SK-MEL-5 (cell line): ENCODE measurements at places on chromosomes 7 and 10. TPM values are rescaled to one million over a fixed set of nuclear protein-coding genes. Genes with fewer than 3 reads are reported as not detected.

Gene ARL4A
- 32.2 and 33.5 TPM in 2 replicates for total RNA-seq

Gene AFAP1L2
- 0.37 and 1.0 TPM in 2 replicates for total RNA-seq

Gene LBX1
- not detected in 2 replicates for total RNA-seq

Gene TMEM184A
- 0.16 and 0.19 TPM in 2 replicates for total RNA-seq

Gene TBX20
- 2.5 and 2.8 TPM in 2 replicates for total RNA-seq

Gene CDHR1
- total RNA-seq, result not detected in 2 replicates

Gene ENKUR
- 1.5 and 1.8 TPM in 2 replicates for total RNA-seq

Gene WNT16
- not detected in 2 replicates for total RNA-seq

Gene C7orf57
- 0.48 and 0.79 TPM in 2 replicates for total RNA-seq

DNA sequence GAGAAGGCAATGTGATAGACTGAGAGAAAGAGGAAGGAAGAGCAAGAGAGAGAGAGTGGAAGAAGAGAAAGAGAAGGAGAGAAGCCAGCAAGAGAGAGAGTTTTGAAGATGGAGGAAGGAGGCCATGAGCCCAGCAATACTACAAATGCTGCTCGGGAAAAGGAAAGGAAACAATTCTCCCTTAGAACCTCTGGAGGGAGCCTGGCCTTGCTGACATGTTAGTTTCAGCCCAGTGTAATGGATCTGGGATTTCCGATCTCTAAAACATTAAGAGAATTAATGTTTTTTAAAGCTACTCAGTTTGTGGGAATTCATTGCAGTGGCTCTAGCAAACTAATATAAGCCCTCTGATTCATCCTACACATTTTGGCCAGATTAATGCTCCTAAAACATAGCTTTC lies 206.8 kb upstream of the MTPN start:
- peak; percentile 59 for DNase-seq

- DNase-seq, result no peak
Measured at GRCh38 chr7:143245123-143245522, 18.1 kb upstream of the GSTK1 start.

- peak; percentile 2 for DNase-seq
Measured at GRCh38 chr10:7485244-7485556, 74.4 kb upstream of the SFMBT2 start.

- no peak for DNase-seq
Measured at GRCh38 chr7:129707910-129708499, 96.5 kb downstream of the NRF1 start.

- DNase-seq, result peak; percentile 76
Measured at GRCh38 chr10:117226813-117227451, 14.0 kb upstream of the SLC18A2 start.

- no peak for DNase-seq
Measured at GRCh38 chr10:92493362-92493761, 80.5 kb downstream of the IDE start.

DNA sequence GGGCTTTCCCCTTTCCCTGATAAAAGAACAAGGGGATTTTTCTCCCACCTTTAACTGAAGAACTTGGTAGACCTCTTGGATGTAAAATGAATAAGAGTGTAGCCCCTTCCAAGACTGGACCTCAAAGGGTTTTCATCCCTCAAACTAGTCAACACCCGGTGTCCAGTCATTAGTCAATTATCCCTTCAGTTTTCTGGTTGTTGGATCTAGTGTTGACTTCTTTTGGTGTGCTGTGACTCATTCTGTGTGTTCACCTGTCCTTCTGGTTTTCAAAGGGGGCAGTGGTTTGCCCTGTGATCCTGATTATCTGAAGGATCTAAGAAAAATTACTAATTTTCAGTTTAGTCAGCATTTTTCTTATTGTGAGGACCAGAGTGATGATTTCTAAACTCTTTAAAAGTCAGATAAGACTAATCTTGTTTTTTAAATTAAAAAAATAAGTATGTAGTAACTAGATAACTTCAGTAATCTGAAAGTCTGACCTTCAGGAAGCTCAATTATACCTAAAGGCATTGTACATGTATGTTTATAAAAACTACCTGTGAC lies 583.5 kb downstream of the CNTNAP2 start:
- DNase-seq, result no peak

GRCh38 chr7:86644282-86645224 lies 844 bp downstream of the GRM3 start:
- no peak for DNase-seq

DNA sequence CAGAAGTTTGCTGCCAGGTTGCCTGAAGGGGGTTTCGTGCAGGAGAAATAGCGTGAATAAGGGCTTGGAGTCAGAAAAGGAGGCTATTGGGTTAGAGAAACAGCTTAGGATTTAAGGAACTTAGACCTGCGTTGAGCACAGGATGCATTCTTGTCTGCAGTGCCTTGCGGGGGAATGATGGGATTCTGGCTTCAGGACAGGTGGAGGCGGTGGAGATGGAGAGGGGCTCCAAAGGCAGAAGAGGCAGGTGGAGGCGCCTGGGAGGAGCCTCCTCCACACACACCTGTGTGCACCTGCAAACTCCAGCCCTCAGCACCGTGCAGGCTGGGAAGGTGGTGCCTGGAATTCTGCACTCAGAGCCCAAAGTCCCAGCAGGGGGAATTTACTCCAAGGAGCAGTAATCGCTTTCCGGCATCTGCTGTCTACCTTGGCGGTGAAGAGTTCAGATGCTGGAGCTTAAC lies 1.8 kb downstream of the CLIP2 start:
- DNase-seq, result no peak

DNA sequence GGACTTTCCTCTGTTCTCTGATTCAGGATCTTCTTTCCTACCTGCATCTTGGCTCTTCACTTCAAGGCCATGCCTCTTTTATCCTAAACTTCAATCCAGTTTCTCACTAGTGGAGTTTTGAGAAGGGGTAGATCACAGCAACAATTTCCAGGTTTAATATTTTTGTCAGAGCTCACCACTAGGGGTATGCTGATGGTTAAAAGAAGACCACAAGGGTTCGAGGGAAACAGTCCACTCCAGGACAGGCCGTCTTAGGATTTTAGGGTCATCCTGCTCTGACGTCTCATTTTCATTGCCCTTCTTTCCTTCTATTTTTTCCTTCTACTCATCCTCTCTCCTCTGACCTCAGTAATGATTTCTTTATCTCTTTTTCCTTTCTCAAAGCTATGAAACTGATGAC lies 11.3 kb downstream of the STAG3 start:
- peak; percentile 37 for DNase-seq

DNA sequence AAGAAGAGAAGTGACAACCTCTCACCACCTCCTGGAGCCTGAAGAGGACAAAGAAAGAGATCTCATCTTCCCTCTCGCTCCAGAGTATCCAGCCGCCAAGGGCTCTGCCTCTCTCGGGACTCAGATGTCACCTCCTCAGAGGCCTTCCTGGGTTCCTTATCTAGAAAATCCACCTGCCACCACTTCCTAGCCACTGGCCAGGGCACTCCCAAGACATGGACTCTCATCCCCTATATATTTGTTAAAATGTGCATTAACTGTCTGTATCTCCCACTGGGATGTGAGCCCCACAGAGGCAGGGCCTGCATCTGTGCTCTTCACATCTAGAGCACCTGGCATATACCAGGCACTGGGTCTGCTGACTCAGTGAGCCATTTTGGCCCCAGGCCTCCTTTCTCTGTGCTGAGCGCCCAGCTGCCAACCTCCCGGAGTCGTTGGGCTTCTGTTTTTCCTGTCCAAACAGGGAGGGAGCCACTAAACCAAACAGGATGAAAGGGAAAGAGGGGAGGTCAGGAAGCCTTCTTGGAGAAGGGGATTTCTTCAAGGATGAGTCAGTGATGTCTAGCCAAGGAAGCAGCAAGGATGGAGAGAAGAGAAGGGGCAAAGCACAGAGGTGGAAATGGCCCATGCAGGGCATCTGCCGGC lies 58.9 kb downstream of the KCNMA1 start:
- no peak for DNase-seq

DNA sequence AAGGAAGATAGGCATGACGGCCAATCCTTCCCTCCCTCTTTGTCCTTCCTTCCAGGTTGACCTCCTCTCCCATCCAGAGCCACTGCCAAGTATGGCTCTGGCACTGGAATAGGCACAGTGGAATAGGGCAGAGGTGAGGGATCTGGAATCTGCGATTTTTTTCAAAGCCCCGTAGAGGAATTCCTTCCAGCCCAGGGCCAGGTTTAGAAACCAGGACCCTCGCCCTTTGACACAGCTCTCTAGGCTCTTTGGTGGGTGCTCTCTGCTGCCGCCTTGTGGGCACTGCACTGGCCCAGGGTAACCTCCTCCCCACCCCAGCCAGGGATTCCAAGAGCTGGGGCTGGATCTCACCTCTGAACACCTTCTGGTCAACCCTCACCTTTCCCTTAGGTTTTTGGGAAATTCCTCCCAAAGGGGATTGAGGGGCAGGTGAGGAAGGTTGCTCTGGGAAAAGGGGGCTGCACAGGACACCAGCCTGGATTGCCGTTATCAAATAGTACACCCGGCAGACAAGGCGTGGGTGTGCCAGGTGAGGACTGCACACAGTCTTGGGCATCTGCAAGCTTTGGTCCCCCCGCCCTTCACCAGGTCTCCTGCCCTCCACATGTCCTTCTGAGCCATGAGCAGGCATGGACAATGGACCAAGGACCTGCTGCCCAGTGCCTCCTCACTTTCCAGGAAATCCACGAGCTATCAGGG lies 22.8 kb downstream of the C10orf105 start:
- peak; percentile 59 for DNase-seq

DNA sequence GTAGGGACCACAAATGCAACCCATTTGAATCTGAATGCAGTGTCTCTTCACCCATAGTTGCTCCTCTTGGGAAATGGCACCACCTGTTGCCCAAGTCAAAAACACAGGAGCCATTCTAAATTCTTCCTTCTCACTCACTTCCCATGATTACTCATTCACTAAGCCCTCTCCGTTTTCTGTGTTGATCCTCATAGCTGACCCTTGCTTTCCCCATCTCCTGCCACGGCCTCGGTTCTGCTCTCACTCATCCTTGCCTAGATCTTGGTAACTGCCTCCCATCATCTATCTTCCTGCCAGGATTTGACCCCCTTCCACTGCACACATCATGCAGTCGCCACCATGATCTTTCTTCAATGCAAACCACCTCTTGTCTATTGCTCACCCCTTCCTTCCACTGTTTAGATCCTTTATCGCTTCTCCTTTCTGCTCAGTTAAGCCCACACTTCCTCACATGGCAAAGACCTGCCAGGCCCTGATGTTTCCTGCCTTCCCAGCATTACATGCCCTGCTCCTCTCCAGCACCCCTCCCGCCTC lies 19.0 kb upstream of the CPN1 start:
- DNase-seq, result peak; percentile 64

- DNase-seq, result no peak
Measured at GRCh38 chr7:27115221-27116026, 12.9 kb upstream of the HOXA2 start.
